ENCODE measurements at places on chromosomes 3 and 15.

DNA sequence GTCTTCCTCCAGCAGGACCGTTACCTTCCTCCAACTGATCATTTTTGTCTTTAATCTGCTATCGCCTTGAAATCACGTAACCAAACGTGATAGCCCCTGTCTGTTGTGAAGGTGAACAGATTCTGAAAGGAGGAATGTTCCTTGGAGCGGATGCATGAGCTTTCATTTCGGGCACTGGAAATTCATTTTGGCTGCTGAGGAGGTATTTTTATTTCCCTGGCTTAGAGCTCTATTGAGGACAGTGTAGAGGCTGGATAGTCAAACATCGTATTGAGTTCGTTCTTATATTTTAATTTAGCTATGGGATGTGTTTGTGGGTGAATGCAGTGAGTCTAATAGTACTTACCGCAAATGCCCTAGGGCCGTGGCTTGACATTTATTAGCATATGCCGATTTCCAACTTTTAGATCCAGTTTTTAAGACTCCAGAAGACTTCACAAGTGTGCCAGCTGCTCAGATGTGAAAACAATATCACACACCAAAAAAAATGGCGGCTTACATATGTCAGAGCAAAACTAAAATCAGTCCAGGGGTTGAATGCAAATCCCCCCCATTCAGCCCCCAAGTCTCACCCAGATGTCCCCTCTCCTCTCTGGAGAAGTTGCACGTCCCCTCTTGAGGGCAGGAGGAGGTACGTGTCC is 22.1 kb downstream of the CPN2 start:
- no peak for DNase-seq

DNA sequence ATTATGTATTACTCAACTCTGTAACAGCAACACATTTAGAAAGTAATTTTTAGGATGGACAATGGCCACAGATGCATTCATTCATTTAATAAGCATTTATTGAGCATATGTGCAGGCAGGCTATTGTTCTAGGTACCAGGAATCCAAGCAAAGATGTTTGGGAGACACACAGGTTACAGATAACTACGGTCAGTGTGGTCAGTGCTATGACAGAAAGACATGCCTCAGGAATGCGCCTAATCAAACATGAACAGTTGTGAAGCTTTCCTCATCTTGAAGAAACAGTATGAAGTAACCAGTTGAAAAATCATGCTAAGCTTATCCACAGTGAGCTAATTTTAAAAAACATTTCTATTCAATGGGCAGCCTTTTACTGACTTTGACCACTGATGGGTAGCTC is 155.4 kb upstream of the CCDC54 start:
- DNase-seq, result no peak

DNA sequence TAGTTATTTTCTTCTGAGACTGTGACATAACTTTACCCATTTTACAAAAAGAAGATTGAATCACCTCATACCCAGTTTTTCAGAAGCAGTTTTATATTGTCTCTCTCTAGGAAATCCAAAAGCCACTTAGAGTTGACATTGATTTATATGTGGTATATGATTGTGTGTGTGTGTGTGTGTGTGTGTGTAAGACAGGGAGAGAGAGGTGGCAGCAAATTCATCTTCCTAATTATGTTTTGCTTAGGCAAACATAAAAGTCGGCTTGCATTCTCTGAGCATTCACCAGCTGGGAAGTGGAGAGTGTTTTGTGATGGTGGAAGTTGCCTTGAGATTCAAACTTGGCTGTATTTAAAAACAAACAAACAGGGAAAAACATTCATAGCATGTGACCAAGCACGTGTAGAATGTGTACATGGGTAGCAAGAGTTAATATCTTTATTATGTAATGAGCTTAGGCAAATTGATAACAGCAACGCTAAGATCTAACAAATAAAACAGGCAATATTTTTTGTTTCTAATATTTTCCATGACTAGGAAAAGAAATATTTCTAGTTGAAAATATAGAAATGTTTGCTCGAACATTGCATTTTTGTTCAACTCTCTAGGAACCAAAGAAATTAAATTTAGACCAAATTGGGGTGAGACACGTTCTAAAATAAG is 64.4 kb upstream of the IGF1R start:
- no peak for DNase-seq

GRCh38 chr3:27666272-27666671 is 55.9 kb downstream of the EOMES start:
- no peak for DNase-seq

DNA sequence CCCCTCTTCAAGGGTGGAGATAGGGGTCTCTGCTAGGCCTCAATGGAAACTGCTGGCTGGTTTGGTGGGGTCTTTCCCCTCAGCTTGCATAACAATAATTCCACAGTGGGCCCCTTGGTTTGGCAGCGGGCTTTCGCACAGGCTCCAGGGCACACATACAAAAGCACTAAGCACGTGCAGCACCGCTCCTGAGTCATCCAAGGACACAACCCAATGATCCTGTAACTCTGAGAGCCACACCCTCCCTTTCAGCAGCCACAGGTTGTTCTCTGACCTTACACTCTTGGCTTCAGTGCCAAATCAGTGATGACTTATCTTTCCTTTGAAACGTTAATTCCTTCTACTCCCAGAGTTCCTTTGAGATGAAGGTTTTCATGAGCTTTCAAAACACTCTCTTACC is 41.7 kb downstream of the DAPK2 start:
- peak; percentile 20 for DNase-seq

Data from fibroblast of the conjunctiva (primary cell).